ENCODE measurements at places on chromosomes 2 and 18.

DNA sequence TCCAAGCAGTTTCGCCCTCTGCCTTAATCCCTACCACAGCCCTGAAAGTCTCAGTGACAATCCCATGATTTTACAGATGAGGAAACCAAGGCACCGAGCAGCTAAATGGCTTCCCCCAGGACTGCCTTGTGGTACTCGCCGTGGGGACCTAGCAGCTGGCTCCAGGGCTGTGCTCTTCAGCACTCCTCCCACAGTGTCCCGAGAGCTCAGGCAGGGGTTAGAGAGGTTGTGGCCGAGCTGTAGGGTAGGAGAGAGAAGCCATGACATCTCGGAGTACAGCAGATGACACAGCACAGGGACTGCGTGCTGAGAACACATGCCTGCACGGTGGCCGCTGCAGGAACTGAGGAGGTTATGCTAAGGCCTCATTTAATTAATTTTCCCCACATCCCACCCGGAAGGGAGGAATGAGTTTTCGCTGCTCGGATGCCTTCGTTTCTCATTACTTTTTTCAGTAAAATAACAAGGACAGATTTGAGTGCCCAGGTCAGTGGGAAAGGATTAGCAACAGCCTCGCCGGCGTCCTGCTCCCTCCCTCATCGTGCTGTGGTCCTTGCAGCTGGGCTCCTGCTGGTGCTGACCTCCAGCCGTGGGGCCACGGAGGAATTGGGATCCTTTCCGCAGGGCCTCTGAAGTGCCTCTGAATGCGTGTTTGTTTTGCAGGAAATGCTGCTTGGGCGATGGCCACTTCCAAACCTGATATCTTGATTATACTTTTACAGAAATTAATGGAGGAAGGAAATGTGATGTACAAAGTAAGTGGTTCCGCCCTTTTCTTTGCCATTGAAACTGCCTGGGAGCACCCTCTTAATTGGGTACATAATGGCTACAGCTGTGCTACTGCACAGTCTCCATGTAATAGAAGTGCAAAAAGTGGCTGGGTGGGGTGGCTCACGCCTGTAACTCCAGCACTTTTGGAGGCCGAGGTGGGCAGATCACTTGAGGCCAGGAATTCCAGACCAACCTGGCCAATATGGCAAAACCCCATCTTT lies 61.2 kb downstream of the WDSUB1 start:
- DNase-seq: no peak

- DNase-seq: no peak
Measured at GRCh38 chr2:129870685-129871241, 108.7 kb upstream of the RAB6C start.

DNA sequence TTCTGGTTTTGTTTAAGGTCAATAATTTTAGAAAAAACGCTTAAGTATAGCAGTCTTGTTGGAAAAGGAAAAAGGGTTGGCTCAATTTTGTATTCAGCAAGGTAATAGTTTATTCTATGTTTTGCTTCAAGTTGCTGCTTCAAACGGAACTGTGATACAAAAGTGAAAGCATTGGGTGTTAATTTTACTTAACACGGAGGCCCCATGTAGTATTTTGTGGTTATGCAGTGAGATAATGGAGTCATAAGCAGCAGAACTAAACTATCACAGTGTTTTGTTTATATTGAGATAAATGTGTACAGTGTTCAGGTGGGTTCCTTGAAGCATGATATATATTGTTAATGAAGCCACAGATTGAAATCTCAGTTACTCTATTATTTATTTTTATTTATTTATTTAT lies 67.0 kb upstream of the LYPD6B start:
- no peak for DNase-seq

GRCh38 chr18:47975701-47976100 lies 45.2 kb upstream of the SMAD2 start:
- DNase-seq: no peak

GRCh38 chr18:70172225-70172624 lies 33.3 kb downstream of the RTTN start:
- no peak for DNase-seq

- DNase-seq: no peak
Measured at GRCh38 chr18:13003466-13003896, 12.3 kb downstream of the CEP192 start.

DNA sequence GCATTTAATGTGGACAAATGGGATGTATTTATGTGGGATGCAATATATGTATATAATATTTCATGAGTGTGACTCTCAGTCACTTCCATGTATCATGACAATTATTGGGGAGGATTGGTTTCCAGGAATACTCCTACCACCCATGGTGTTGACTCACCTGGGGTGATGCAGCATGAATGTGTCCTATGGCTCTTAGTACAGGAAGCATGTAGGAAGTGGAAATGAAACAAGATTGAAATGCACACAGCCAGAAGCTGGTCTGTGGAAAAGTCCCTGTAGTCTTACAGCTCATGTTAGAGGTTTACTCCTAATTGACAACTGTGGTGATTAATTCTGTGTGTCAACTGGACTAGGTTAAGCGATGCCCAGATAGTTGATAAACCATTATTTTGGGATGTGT lies 89.3 kb upstream of the HAAO start:
- no peak for DNase-seq

- no peak for DNase-seq
Measured at GRCh38 chr18:6976935-6977334, 140.7 kb downstream of the LAMA1 start.

GRCh38 chr2:43481927-43482542 lies 113.8 kb downstream of the THADA start:
- DNase-seq: no peak

DNA sequence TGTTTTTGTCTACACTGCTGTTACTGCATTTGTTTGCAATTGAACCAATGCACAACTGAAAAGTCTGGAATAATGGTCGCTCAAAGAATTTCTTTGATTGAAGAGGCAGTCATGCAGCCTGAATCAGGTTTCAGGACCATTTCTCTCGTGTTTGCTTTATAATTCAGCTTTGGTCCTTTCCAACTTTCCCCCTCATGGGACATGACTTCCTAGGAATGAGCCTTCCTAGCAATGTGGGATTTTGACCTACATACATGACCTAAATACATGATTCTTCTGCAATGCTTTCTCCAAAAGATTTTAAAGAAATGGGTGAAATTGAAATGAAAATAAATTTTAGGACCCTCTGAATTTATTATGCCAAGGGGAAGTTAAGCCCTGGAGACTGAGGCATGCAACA lies 197.4 kb downstream of the MREG start:
- DNase-seq: no peak

GRCh38 chr2:47721296-47721695 lies 61.6 kb upstream of the MSH6 start:
- DNase-seq: no peak

DNA sequence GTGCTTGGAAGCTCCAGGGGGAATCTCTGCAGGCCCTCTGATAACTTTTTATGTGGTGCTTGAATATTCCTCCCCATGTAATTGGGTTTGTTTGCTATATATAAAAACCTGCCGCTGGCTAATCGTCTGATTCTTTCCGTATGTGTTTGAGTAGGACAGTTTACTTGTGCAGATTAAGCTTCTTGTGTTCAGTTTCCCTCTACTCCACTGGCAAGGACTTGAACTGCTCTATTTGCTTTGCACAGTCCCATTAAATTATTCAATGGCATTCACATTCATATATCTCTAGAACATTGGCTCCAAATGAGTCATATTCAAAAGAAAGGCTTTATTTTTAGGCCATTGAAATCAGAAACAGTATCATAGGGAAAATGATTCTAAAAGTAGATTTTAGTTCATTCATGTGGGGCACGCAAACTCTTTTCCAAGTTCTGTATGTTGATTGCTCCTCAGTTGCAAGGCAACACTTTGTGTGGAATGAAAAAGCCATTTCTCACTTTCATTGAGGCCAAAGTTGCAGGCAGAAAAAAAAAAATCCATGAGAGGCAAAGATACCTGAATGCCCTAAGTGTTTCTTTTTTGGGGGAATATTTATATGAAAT lies 1682.3 kb upstream of the PIK3C3 start:
- no peak for DNase-seq

DNA sequence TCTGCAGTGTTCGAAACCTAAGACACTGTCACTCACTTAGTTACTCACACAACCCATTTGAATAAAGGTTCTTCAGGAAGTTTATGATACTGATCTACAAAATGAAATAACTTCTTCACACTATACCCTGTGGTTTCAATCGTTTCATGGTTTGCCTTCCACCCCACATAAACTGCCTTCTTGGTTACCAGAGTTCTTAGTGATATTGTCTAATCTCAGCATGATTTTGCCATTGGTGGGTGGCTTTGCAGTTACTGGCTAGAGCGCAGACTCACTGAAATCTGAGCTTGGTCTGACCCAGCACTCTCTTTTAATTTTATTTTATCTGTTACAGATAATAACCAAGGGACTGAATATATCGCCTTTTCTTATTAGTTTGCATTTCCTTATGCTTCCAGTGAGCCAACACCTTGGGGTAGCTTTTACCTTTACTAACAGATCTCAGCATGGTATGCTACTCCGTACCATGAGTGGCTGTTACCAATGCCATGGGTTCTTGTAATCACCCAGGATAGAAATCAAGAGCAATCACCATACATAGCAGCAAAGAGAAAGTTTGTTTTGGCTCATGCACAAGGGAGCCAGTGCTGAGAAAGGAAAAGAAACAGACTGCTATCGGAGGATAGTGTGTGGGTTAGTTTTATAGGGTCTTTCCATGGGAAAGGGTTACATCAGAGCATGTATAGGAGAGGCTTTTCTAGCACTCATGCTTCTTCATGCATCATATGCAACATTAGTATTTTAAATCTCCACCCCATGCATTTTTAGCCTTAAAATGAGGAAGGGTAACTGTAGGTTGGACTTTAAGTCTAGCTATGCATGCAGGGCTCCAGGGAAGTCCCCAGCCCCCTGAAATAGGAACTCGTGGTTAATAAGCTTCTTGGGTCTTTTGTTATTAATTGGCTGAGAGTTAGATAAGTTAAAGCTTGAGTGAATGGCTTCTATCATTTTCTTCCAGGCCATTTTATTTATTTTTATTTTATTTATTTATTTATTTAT lies 33.3 kb downstream of the ANXA4 start:
- no peak for DNase-seq

GRCh38 chr18:354003-354402 lies 86.2 kb upstream of the THOC1 start:
- no peak for DNase-seq

DNA sequence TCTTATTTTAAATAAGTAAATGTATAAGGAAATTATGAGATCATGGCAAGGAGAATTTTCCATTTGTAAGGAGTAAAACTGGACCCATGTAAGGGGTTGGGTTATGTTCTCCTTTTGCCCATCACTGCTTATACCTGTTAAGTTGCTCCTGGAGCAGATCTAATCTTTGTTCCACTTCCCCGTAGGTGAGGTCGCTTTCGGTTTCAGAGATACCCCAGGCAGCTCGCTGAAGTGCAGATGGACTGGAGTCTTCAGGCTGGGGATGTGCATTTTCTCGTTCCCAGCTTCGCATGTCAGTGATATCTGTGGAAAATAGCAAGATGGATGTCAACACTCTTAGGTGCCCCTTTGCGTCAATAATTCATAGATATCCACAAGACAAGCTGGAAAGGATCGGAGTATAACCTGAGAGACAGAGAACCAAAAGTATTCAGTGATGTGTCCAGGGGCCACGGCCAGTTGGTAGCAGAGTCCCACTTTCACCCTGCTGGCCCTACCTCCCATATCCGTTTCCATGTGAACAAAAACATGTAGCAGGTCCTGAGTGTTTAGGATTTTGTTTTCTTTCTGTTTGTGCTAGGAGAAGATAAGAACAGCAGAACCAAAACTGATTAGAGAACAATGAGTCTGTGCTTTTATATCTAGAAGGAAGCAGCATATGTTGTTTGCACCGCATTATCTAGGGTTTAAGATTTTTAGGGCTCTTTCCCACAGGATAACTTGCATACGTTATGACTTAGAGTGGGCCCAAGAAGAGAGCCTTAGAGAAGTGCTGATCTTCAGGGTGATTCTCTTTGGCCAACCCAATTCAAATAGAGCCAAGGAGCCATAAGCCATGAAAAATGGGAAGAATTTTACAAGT lies 36.0 kb downstream of the GCA start:
- DNase-seq: no peak

DNA sequence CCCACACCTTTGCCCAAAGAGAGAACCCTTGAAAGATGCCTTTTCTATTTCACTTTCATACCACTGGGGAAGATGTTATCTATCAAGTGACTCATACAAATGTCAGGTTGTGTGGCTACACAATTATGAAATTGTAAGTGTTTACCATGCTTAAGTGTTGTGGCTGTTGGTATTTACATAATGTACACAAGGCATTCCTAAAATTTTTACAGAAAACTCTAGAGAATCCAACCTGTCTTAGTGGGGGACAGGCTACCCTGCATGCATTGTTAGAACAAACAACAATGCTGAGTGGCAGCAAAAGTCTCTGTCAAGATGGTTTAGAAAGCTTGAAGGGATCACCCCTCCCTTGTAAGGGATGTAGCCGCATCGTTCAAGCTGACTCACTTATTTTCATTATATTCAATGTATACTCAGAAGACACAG lies 5.5 kb upstream of the MGAT4A start:
- no peak for DNase-seq

All from right hindlimb (tissue), 1 donor.